ENCODE measurements at places on chromosomes 5 and 9. TPM values are rescaled to one million over a fixed set of nuclear protein-coding genes. Genes with fewer than 3 reads are reported as not detected.

- DNase-seq, result no peak
- no peaks in the 10 kb centered on the region for H3K27me3 ChIP-seq
- H3K4me1 ChIP-seq, result no peaks in the 10 kb centered on the region
- H3K4me3 ChIP-seq, result no peak overlapping the region
- H3K36me3 ChIP-seq, result no peaks in the 10 kb centered on the region
- H3K27ac ChIP-seq, result no peak overlapping the region
These were observed 258.0 kb downstream of the TLE4 start for GRCh38 chr9:79829566-79830302.

- DNase-seq, result no peak
- no peaks in the 10 kb centered on the region for H3K36me3 ChIP-seq
- no peaks in the 10 kb centered on the region for H3K27me3 ChIP-seq
- H3K4me1 ChIP-seq, result peaks cover 4% of the 10 kb centered on the region
- no peak overlapping the region for H3K4me3 ChIP-seq
- no peak overlapping the region for H3K27ac ChIP-seq
These were observed 177.4 kb downstream of the SEC61B start for GRCh38 chr9:99399474-99399873.

The PCDHB12 gene
- 0.83 TPM for total RNA-seq

GRCh38 chr5:96322217-96322616, 110.8 kb downstream of the PCSK1 start:
- DNase-seq, result no peak
- no peaks in the 10 kb centered on the region for H3K27me3 ChIP-seq
- no peaks in the 10 kb centered on the region for H3K4me1 ChIP-seq
- H3K36me3 ChIP-seq, result no peaks in the 10 kb centered on the region
